Calu3 (cell line): ENCODE measurements at places on chromosomes 16 and 17.

- no peak for DNase-seq
Observed at GRCh38 chr16:46583036-46583435, 38.1 kb downstream of the SHCBP1 start.

DNA sequence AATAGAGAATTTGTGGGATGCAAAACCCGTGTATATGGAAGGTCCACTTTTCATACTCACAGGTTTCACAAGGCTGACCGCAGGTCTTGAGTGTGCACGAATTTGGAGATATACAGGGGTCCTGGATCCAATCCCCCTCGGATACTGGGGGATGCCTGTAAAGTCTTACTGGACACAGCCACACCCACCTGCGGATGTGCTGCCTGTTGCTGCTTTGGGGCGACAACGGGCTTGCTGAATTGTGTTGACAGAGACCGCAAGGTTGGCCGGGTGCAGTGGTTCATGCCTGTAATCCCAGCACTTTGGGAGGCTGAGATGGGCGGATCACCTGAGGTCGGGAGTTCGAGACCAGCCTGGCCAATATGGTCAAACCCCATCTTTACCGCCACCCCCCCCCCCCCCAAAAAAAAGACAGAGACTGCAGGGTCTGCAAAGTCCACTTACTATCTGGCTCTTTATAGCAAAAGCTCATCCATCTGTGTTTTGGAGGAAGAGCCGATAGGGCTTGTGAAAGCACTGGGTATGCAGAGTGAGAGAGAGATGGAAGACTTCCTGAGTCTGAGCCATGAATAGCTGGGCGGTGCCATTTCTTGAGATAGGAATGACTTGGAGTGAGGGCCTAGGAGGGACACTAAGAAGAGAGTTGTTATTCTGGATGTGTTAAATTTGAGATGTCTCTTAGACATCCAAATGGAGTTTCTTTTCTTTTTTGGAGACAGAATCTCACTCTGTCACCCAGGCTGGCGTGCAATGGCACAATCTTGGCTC lies 6.4 kb upstream of the COG1 start:
- DNase-seq, result no peak

- DNase-seq, result no peak
Observed at GRCh38 chr16:29770250-29770929, 7.7 kb upstream of the ZG16 start.

DNA sequence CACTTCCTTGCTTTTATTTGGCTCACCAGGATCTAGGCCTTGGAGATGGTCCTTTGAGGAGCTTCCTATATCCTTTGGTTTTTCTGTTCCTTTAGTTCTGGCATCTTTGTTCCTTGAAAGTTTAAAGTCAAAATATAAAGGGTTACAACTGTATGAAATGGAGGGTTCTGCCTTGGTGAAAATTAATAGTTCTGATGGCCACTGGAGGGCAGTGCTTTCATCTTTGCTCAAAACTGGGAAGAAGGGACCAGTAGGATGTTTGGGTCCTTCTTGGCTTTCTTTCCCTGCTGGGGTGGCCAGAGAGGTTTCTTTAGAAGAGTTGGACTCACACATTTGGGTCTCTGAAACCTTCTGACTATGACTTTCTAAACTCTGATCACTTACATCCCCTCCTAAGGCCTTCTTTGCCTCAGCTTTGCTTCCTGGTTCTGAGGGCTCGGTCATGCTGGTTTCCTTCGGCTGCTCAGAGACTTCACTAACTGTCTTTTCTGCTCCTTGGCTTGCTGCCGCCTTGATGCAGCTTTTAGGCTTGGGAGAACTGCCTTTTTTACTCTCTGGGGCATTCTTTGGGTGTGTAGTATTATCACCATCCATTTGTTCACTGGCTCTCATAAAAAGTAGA lies 10.9 kb upstream of the ITGA2B start:
- DNase-seq, result peak; percentile 26

- DNase-seq, result no peak
Observed at GRCh38 chr16:3152027-3152276, 17.1 kb downstream of the ZNF213 start.

- DNase-seq, result no peak
Observed at GRCh38 chr17:37179893-37180292, 195.9 kb upstream of the C17orf78 start.

DNA sequence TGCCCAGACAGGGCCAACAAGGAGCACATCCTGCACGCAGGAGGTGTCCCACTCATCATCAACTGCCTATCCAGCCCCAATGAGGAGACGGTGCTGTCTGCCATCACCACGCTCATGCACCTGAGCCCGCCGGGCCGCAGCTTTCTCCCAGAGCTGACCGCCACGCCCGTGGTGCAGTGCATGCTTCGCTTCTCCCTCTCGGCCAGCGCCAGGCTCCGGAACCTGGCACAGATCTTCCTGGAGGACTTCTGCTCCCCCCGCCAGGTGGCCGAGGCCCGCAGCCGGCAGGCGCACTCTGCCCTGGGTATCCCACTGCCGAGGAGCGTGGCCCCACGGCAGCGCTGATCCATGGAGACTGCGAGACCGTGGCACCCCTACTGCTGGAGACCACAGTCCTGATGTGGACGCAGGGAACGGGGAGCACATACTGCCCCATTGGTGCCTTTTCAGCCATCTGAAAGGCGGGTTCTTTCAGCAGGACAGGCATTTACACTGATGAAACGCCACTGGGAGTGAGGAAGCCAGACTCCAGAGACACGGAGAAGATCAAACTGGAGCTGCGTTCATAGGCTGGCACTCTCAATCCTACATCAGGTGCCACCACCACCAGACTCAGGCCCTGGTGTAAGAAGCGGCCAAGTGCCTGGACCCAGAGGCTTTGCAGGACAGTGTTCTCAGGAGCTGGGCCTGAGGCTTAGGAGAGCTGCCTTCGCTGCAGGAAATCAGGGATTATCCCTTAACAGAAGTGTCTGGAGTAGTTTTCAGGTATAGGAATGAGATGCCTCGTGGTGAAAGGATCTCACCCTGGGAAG lies 2.6 kb downstream of the NT5C start:
- DNase-seq, result no peak

DNA sequence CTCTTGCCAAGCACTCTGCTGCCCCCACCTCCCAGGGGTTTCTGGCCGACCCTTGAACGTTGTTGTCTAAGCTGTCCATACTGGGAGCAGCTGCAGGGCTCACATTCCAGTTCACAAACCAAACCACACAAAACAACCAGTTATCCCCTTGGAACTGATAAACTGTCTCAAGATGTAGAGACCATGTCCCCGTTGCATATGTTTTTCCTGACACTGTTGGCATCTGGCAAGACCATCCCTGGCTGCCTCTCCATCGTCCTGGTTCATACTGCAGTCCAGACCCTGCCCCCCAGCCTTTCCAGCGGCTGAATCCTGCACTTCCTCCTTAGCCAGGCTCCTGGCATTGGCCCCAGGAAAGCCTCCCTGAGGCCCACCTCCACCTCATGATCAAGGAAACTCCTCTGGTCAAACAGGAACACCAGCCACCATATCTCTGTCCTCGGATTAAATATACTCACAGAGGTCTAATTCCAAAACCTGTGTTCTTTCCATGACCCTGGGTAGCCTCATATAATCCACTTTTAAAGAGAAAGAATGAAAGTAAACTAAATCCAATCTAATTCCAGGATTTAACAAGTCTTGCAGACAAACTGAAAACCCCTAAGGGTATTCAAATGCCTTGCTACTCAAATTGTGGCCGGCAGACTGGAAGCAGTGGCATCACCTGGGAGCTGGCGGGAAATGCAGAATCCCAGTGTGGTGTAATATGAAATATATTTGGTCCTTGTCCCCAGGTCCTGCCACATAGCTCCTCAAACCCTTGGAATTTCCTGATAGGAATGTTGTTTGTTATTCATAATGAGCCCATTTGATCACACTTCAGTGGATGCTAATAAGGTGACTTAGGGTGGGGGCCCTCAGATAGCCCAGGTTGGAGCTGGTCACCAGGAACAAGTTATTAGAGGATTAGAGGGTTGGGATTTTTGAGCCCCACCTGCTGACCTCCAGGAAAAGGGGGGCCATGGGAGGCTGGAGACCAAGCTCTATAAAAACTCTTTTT lies 14.2 kb downstream of the GAS7 start:
- DNase-seq, result no peak

- peak; percentile 98 for DNase-seq
Observed at GRCh38 chr16:714558-715476, at the start of gene METRN. TSS of gene METRN (plus strand) at chr16:715118. CDS start at chr16:715290, 172 bp downstream.

GRCh38 chr16:3819746-3820724 lies 60.5 kb downstream of the CREBBP start:
- DNase-seq, result peak; percentile 70
